ENCODE measurements at places on chromosomes 13 and 19.

- DNase-seq = no peak
These were observed 21.4 kb downstream of the TEX29 start for GRCh38 chr13:111341886-111342285.

DNA sequence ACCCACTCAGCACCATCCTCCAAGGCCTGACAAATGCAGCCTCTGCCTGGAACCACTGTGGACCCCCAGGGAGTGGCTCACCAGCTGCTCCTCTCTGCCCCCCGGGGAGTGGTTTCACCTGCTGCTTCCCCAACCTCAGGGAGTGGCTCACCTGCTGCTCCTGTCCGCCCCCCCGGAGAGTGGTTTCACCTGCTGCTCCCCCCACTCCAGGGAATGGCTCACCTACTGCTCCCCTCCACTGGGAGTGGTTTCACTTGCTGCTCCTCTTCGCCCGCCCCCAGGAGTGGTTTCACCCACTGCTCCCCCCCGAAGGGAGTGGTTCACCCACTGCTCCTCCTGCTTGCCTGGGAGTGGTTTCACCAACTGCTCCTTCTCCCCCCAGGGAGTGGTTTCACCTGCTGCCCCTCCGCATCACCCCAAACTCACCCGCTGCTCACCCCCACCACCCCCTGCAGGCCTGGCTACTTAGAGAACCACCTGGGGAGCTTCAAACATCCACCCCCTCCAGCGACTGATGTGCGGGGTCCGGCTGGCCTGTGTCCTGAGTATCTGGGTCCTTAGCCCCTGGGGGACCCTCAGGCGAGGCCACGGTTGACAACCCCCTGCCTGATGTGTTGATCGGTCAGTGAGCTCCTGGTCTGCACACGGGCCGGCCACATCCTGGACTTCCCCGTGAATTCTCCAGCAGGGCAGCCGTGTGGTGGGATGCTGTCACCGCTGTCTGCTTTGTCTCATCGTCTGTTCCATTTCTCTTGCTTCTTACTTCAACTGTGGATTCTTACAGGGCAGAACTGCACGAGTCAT lies 14.6 kb upstream of the TMEM255B start:
- DNase-seq = no peak

- DNase-seq = no peak
These were observed 36.3 kb upstream of the FLT1 start for GRCh38 chr13:28531077-28531844.

GRCh38 chr13:60035874-60036273 lies 127.9 kb downstream of the DIAPH3 start:
- no peak for DNase-seq

- no peak for DNase-seq
These were observed 21.4 kb upstream of the MICU2 start for GRCh38 chr13:21625366-21625765.

- no peak for DNase-seq
These were observed 7.7 kb upstream of the CDADC1 start for GRCh38 chr13:49240017-49240416.

- no peak for DNase-seq
These were observed 96.5 kb downstream of the UGGT2 start for GRCh38 chr13:95956589-95957148.

DNA sequence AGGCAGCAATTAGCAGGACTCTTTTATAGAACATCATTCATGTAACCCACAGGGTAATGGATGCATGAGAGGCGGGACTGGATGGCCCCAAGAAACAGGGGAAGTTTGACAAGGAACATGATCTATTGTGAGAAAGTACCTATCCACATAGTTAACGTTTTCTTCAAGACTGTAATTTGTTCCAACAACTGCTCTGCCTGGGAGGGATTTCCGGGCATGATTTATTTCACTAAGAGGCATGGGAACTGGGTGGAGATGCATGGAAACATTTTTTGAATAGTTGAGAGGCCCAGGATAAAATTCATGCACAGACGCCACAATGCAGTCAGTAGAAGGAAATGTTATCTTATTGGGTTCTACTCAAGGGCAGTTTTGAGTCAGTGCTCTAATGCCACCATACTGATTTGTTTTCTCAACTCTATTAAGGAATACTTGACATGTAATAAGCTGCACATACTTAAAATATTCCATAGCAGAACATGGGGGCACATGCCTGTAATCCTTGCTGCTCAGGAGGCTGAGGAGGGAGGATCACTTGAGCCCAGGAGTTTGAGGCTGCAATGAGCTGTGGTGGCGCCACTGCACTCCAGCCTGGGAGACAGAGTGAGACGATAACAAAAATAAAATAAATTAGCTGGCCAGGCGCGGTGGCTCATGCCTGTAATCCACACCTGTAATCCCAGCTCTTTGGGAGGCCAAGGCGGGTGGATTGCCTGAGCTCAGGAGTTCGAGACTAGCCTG lies 9.9 kb upstream of the ATG4D start:
- no peak for DNase-seq

DNA sequence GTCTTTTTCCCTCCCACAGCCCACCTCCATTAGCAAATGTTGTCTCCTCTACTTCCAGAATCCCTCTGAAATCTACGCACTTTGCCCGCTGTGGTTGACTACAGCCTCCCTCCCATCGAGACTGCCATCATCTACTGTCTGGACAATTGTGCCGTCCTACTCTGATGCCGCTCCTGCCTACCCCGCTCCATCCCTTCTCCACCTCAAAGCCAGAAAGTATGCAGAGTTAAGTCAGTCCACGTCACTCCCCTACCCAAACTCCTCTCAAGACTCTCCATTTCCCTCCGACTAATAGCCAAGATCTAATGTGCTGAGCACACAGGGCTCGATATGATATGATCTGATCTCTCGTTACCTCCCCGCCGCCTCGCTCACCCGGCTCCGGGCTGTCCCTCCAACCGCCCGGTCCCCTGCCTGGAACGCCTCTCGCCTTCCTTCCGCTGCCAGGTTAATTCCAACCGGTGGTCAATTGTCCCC lies 556 bp downstream of the CACTIN start:
- no peak for DNase-seq

DNA sequence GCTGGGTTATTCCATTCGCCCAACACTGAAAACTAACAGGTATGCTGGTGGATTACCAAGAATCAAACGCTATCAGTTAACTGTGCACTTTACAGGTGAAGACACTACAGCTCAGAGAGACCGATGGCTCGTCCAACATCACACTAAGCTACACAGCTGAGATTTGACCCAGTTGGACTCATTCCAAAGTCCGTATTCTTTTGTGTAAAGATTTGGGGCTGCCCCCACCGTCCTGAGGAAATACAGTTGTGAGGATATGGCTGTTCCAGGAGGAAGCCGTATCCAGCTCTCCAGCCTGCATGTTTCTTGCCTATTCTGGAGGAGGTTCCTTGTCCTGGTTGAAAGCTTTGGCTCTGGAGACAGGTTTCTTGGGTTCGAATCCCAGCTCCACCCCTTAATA lies 4.2 kb downstream of the ZSCAN5A start:
- DNase-seq = no peak

- DNase-seq = no peak
These were observed 2.8 kb downstream of the TYROBP start for GRCh38 chr19:35905178-35905727.

DNA sequence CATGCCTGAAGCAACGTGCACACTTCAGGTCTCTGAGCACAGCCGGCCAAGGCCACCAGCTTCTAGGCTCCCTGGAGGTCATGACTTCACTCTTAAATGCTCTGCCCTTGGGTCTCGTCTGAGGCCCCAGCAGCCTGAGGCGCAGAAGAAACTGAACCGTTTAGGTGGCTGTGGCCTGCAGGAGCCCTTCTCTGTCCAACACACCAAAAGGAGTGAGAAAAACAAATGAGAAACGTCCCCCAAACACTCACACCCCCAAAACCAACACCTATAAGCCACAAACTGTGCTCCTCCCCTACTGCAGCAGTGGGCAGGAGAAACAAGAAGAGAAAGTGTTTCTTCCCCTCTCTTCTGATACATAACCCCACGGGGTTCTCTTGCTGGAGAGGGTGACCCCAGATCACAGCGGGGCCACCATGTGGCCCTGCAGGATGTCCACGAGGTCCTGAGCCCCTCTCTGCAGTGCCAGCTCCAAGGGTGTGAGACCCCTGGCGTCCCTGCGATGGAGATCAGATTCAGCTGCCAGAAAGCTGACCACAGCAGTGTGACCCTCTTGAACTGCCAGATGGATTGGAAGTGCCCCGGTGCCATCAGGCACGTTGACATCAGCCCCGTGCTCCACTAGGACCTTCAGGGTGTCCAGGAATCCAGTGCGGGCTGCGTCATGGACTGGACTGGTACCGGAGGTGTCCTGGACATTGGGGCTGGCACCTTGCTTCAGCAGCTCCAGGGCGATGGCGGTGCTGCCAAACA lies 1.0 kb upstream of the KRI1 start:
- DNase-seq = peak; percentile 22

DNA sequence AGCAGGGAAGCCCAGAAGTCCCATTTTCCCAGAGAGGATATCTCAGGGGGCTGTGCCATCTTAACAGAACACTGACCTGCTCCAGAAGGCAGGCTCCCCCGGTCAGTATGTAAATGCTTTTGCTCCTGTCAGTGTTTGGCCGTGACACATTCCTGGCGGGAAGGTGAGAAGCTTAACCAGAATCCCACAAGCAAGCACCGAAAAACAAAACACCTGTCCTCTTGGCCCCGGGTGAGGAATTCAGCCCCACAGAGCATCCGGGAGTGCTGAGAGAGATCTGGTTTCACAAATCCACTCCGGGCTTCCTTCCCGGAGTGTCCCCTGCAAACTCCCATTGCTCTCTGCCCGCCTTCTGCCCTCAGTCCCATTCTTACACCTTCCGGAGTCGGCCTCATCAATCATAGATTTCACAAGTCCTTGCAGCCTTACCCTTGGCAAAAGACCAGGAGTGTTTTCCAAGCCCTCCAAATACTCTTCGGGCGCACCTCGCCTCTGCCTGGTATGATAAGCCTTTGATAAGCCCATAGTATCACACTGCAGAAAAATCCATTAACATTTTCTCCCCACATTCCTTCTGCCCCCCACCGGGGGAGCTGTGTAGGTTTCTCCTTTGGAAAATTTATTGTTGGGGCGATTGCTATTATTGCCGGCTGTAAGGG lies 12.2 kb downstream of the TPM4 start:
- DNase-seq = no peak

DNA sequence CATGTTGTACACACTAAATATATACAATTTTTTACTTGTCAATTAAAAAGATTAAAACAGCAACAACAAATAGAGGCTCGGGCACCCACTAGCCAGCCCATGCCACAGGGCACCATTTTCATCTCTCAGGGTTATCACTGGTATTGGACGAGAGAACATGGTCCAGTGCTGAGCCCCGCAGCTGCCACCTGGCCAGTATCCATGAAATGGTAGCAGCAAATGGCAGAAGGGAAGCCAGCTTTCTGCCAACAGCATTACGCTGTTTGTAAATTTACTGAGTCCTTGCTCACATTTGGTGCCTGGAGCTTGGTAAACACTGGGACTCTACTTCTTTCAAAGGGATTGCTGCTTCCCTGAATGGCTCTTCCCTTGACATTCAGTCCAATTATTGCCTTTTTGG lies 87.9 kb upstream of the WASF3 start:
- no peak for DNase-seq
